ENCODE measurements at places on chromosomes 12 and 14.
A peak's percentile ranks its signal among the peaks of the same experiment; 100 is the strongest.

DNA sequence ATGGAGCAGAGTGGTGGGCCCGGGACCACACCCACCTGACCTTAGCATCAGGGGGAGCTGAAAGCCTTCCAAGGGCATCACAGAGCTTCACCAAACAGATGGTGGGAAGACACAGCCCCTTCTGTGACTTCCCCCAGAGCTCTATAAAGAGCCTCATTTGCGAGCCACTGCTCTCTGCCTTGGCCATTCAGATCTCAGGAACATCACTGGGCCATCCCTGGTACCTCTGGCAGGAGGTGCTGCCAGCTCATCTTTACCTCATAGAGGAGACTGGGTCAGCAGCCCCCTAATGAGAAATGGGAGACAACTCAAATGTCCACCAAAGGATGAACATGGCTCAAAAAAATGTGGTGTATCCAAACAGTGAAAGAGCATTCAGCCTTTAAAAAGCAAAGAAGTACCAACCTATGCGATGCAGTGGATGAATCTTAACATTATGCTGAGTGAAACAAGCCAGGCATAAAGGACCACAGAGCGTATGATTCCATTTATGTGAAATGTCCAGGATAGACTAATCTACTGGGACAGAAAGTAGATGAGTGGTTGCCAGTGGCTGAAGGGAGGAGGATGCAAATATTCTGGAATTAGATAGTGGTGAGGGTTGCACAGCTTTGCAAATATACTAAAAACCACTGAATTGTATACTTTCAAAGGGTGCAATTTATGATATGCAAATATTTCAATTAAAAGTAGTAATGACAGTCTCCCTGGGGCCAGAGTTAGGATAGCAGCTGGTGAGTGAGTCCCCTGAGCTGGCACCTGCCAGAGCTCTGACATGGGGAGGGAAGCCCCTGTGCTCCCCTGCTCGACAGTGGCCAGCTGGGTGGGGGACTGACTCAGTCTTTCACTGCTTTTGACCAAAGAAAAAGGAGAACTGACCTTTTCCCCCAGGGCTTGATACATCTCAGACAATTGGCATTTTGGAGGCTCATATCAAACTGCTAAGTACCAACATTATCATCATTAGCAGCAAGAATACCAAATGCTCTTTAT, 116.6 kb downstream of the GCH1 start:
- peaks cover 98% of the 10 kb centered on the region for H3K36me3 ChIP-seq
- H3K27ac ChIP-seq = no peak overlapping the region
- H3K27me3 ChIP-seq = no peaks in the 10 kb centered on the region
- H3K4me1 ChIP-seq = no peaks in the 10 kb centered on the region
- no peak for DNase-seq

DNA sequence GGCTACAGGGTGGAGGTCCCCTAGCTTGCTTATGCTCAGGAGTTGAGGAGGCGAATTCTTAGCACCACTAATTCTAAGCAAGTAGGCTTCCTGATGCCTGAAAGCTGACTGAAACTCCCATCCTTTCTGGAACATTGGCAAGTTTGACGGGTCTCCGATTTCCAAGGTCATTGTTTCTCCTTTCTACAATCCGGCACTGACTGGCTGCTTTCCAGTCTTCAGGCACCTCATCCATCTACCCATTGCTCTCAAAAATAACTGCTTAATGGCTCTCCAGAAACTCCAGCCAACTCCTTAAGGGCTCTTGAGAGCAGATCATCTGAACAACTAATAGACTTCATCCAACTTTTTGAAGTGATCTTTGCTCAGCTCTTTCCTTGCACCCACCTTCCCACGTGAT, 13.3 kb downstream of the REM2 start:
- no peaks in the 10 kb centered on the region for H3K27me3 ChIP-seq
- no peaks in the 10 kb centered on the region for H3K4me1 ChIP-seq
- no peak for DNase-seq
- H3K27ac ChIP-seq = no peak overlapping the region
- no peak overlapping the region for H3K4me3 ChIP-seq

DNA sequence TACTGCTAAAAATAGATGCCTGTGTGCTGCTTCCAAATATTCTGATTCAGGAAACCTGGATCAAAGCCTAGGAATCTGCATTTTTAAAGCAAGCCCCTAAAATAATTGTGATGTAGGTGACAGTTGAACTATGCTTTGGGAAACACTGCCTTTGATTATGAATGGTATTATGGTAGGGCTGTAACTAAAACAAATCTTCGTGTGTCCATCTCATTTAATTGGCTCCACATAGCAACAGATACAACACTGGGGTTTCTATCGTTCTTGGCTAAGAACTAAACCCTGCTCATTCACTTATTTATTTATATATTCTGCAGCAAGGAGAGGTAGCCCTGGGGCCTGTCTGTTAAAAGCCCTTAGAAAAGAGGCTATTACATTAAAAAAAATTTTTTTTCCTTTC, 23.0 kb upstream of the ITGA5 start:
- H3K27ac ChIP-seq = no peak overlapping the region
- no peak overlapping the region for H3K4me3 ChIP-seq
- no peaks in the 10 kb centered on the region for H3K36me3 ChIP-seq
- peaks cover 2% of the 10 kb centered on the region for H3K4me1 ChIP-seq

DNA sequence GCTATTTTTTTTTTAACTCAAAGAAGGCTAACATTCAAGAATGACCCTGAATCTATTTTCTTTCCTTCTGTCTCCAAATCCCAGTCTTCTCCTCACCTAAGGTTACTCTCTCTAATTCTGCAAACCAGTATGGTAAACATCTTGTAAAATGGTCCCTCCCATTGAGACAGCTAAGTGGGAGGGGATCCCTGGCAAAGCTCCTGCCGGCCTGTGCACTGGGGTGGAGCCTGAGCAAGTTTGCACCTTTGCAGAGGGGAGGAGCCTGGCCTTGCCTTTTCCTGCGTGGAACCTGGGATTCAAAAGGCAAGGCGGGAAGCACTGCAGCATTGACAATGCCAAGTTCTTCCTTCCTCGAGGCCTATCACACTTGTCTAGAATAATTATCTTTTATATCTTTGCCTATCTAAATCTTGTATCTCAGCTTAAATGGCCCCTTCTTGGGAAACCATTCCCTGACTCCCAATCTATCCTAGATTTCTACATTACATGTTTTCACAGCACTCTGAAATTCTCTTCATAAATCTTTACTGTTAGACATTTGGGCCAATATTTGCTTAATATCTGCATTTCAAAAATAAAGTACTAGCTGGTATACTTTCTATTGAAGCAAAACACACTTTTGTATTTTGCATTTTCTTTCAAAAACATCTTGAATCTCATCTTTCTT, 83.0 kb downstream of the EPS8 start:
- no peak overlapping the region for H3K4me3 ChIP-seq
- H3K27ac ChIP-seq = no peak overlapping the region
- no peaks in the 10 kb centered on the region for H3K36me3 ChIP-seq
- H3K4me1 ChIP-seq = peaks cover 7% of the 10 kb centered on the region
- no peak for DNase-seq
- no peaks in the 10 kb centered on the region for H3K27me3 ChIP-seq

DNA sequence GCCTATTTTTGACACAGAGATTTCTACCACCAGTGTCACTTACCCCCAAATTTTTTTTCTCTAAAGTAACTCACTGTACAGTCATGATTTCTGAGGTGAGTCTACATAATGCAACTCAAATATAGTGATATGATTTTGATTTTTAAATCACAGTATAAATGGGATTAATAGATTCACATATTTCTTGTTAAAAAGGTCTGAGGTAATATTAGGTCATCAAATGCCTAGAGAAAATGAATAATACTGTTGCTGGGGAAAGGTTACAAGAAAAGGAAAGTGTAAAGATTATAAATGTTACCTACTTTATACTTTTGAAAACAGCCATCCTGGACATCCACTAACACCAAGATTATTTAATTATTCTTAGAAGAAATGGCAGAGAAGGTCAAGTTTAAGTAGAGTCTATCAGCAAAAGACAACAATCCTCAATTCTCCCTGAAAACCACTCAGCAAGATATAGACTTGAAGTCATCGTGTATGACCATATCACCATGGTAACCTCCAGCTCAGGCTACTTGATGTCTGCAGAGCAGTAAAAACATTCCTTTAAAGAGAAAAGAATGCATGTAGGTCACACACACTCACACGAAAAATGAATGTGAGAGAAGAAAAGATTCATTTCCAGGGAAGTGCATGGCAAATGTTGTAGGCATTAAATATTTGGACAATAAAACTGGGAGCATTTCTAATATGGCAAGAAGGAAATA, 58.7 kb downstream of the CCDC59 start:
- peak; percentile 52 for DNase-seq
- H3K27me3 ChIP-seq = no peaks in the 10 kb centered on the region
- no peak overlapping the region for H3K27ac ChIP-seq
- H3K4me3 ChIP-seq = no peak overlapping the region

GRCh38 chr14:50388256-50388931, 8.3 kb downstream of the CDKL1 start:
- H3K36me3 ChIP-seq = peaks cover 2% of the 10 kb centered on the region
- no peak overlapping the region for H3K4me3 ChIP-seq
- peak; percentile 56 for DNase-seq
- no peaks in the 10 kb centered on the region for H3K27me3 ChIP-seq
- H3K4me1 ChIP-seq = peaks cover 12% of the 10 kb centered on the region

- no peaks in the 10 kb centered on the region for H3K36me3 ChIP-seq
- no peak overlapping the region for H3K4me3 ChIP-seq
- DNase-seq = peak; percentile 74
- peaks cover 4% of the 10 kb centered on the region for H3K4me1 ChIP-seq
- H3K27ac ChIP-seq = no peak overlapping the region
These were observed 72.2 kb downstream of the FGD4 start for GRCh38 chr12:32471591-32472001.

DNA sequence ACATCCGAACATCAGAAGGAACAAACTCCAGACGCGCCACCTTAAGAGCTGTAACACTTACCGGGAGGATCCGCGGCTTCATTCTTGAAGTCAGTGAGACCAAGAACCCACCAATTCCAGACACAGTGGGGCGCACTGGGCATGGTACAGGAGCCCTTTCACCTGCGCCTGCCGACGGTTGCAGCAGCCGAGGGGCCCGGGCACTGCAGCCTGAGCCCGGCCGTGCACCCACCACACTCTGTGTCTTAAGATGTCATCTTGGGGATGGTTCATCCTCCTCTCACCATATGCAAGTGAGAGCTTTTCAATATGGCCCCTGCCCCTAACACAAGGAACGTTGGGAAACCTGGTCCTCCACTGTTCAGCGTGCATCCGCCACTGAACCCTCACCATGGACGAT, 288.3 kb downstream of the TTC8 start:
- H3K4me1 ChIP-seq = no peaks in the 10 kb centered on the region
- no peak overlapping the region for H3K4me3 ChIP-seq
- H3K36me3 ChIP-seq = no peaks in the 10 kb centered on the region
- H3K27me3 ChIP-seq = peaks cover 15% of the 10 kb centered on the region

DNA sequence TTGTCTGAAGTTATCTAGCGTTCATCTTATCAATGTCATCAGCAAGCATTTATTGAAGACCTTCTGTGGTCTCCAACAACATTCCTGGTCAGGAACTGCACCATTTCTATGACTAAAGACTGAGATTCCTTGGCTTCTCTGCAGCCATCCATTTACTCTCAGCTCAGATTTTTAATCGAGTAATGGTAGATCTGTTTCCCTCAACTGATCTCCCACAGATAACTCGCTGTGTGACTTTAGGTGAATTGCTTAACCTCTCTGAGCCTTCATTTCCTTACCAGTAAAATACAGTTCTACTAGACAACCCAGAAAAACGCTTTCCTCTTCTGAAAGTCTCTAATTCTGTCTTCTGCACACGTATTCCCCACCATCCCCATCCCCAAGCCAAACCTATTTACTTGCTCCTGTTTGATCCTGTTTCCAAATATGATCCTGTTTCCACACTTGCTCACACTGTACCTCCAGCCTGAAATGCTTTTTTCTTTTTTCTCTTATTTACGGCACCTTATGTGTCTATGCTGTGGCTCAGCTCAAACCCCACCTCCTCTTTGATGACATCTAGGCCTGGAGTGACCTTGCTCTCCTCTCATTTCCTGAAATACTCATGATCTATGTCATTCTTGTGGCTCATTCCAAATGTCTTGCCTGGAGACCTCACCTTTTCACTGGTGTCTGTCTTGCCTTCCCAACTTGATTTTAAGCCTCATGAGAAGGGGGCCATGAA, 21.8 kb downstream of the PLXNC1 start:
- peaks cover 21% of the 10 kb centered on the region for H3K27me3 ChIP-seq
- H3K36me3 ChIP-seq = no peaks in the 10 kb centered on the region
- no peak overlapping the region for H3K4me3 ChIP-seq
- peak; percentile 35 for DNase-seq
- peaks cover 4% of the 10 kb centered on the region for H3K4me1 ChIP-seq
